ENCODE measurements at places on chromosomes 7 and 10. TPM values are rescaled to one million over a fixed set of nuclear protein-coding genes. Genes with fewer than 3 reads are reported as not detected.

Gene NRG3
- not detected for total RNA-seq

DNA sequence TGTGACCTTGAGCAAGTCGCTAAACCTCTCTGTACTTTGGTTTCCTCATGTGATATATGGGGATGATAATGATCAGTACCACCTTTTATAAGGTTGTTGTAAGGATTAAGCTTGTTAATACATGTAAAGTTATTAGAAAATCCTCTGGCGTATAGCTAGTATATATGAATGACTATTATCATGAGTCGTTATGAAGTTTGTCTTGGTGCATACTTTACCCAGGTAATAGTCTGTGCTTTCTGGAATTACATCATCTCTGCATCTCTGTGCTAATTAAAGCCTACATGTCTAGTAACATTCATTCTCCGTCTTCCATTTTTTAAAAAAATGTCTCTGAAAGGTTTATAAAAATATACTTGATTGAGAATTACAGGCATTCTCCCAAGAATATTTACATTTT is 349.4 kb upstream of the LRGUK start:
- no peak for DNase-seq

Gene MINDY4
- total RNA-seq: 4.0 TPM

DNA sequence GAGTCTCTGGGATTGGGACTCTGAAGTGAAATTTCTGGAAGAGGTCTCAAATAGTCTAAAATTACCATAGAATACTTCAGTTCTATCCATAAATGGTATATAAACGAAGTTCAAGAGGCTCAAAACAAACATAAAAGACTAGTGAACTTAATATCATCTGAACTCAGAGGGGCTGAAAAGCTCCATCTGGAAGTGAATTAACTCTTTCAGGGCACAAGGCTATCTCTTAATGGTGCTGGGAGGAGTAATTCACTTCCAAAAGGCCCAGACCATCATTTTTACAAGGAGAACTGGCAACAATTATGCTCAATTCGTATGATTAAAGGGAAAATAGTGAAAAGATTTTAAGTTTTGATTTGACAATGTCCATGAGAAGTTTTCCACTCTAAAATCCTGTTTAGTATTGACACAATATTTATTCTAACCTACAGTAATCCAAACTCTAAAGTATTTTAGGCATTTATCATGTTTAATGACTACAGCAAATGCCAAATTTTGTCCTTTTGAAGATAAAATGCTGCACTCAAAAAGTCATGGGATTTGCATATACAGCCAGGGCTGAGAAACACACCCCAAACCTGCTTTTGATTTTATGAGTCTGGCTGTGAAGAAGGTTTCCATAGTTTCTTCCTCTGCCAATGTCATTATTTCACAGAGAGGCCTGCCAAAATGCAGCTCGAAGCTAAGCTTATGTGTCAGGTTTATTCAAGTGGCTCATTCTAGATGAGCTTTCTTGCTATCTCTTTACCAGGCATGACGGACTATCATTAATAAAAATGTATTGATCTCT is 143.9 kb downstream of the HIBADH start:
- DNase-seq: no peak

- no peak for DNase-seq
Measured at GRCh38 chr7:129918922-129919321, 33.8 kb downstream of the UBE2H start.

GRCh38 chr10:90751107-90751997 is 106.5 kb downstream of the HTR7 start:
- DNase-seq: peak; percentile 22

DNA sequence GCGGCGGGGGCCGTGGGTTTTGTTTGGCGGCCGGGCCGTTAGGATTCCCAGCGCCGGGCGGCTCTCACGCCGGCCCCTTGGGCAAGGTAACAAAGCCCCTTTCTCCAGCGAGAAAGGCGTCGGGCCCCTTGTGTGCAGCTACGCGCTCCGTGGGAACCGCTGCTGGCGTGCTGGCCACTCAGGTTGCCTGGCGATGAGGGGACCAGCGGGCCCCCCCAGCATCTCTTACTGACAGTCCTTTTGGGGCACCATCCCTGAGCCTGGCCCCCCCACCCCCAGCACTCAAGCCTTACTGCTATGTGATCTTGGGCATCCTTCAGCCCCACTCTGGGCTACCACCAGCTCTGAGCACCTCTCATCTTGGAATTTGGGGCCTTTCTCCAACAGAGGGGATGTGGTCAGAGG is 1.8 kb downstream of the LFNG start:
- DNase-seq: no peak

- DNase-seq: no peak
Measured at GRCh38 chr10:86411852-86412560, 45.4 kb upstream of the GRID1 start.

Gene SRGN
- total RNA-seq: not detected

DNA sequence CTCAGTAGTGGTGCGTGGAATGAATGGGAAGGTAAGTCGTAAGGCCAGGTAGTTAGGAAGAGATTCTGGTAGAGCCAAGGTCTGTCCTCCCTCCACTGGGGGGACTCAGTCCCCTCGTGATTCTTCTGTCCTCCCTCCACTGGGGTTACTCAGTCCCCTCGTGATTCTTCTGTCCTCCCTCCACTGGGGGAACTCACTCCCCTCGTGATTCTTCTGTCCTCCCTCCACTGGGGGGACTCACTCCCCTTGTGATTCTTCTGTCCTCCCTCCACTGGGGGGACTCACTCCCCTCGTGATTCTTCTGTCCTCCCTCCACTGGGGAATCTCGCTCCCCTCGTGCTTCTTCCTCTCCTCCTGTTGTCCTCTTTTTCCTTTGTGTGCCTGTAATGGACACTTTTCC is 125.1 kb downstream of the CELF2 start:
- no peak for DNase-seq

Gene PNLIPRP2
- not detected for total RNA-seq

Gene BLNK
- total RNA-seq: not detected

DNA sequence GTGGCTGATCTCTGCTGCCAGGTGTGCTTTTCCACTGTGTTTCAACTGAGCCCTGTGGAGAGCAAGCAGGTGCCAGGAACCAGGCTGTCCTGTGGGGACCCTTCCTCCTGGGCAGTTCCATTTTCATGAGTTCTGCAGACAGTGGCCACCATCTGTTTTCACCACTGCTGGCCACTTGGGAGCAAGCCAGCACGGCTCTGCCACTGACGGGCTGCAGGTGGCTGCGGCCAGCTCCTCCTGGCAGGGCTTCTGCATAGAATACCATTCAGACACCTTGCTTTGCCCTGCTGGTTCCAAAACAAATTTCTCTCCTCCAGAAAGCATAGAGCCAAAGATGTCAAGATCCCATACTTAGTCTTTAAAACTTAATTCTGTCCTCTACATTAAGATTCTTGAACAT is 48.3 kb downstream of the LANCL2 start:
- DNase-seq: no peak

DNA sequence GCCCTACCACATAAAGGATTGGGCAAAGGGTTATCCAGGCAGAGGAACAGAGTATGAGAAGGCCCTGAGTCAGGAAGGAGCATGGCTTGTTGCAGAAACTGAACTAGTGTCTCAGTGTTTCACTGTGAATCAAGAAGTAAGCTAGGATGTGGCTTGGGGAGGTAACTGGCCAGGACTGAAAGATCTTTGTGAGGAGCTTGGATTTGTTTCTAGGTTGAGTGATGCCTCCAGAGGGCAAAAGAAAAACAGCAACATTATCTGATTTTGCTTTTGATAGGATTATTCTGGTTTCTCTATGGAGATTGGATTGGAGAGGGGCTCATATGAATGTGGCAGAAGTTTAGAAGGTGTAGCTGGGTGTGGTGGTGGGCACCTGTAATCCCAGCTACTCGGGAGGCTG is 137.9 kb upstream of the HDAC9 start:
- DNase-seq: peak; percentile 61

DNA sequence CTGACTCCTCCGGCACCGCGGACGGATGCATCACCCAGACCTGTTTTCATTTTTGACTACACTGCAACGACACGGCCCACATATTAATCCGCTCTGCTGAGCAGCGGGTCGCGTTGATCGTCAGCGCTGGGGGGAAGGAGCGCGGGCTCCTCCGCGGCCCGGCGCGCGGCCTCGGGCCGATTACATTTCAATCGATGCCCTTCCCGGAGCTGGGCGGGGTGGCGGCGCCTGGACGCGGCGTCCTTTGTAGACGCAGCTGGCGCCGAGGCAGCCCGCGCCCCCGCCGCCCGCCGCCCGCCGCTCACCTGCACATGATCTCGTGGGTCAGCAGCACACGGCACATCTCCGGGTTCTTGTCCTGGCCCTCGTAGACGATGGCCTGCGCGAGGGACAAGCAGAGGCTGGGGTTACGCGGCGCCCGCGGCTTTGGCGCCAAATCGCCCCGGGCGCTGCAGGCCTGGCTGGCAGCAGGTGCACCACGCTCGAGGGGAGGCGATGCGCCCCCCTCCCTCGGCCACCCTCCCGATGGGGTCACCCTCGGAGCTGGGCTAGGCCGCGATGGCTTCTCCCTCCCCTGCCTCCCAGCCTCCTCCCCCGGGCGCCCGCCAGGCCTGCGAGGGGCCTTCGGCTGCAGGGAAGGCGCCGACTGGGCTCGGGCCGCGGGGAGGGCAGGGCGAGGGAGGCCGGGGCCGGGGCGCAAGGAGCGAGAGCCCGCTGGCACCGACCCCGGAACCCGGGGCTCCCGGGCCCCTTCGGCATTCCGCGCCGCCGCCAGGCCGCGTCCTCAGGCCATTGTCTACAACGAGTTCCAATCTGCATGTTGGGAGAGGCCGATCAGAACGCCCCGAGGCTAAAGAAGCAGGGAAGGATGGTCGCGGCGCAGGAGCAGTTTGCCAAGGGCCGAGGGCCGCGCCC is 5.2 kb downstream of the EBF3 start:
- DNase-seq: no peak

GRCh38 chr10:133528845-133529575 is 1.8 kb downstream of the CYP2E1 start:
- DNase-seq: no peak

GRCh38 chr7:95101422-95101821 is 194.0 kb downstream of the PPP1R9A start:
- no peak for DNase-seq

- no peak for DNase-seq
Measured at GRCh38 chr7:155856656-155857055, 44.4 kb upstream of the SHH start.

Gene PAOX
- 2.1 TPM for total RNA-seq

Gene CC2D2B
- total RNA-seq: not detected

DNA sequence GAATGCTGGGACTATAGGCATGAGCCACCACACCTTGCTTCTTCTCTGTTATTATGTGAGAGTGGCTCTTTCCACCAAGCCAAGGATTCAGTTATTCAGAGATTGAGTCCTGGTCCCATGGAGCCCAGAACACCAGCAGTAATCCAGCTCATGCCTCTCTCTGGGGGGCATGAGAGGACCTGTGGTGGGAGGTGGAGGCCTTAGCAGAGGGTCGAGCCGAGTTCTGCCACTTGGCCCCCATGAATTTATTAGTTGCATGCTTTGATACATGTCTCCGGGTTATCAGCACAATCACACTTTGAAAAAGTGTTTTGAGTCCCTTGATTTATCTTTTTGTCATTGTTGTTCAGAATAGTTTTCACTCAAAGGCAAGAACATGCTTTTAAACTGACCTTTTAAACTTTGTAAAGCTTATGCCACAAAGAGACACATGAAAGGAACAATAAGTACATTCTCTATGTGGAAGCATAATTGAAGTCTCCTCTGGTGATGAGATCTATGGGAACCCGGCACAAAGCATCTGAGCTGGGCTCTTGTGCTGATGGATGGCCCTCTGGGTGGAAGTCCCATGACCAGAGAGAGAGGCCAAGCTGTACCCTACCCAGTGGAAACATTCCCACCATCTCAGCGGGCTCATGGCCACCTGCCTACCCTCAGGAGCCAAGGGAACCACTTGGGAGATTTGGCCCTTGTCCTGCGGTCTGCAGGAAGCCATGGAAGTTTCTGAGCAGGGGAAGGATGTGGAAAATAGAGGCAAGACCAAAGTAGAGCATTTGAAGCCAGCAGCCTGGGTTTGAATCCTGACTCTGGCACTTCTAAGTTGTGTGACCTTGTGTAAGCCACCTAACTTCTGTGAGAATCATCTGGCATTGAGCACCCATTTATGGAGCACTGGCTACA is 53.9 kb downstream of the MINDY4 start:
- DNase-seq: no peak

Gene DENND2A
- 0.87 TPM for total RNA-seq

Gene COPS6
- total RNA-seq: 155 TPM

Gene ANKMY2
- total RNA-seq: 24.3 TPM

GRCh38 chr10:99913831-99914235 is 95.9 kb downstream of the DNMBP start:
- DNase-seq: peak; percentile 92

DNA sequence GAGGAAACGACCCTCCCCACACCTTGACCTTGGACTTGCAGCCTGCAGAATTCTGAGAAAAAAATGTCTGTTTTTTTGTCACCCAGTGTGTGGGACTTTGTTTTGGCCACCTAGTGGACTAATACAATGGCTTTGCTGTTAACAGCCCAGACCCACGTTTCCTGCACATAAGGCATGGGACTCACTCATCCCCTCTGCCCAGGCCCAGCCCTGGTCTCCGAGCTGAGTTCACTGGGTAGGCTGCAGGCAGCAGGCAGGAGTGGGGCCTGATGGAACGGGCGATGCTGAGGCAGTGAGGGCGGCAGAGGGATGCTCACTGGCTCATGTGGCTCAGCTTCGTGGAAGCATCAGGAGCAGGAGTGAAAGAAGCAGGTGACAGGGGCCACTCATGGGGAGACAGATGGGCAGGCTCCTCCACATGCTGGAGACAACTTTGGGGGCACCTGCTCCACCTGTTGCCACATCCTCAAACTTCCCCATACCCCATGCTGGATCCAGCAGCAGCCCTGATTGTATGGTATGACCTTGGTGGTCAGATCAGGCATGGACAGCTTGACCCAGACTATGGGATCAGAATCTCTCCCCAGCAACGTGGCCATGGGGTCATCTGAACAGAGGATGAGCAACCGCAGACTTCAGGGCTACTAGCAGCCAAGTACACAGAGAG is 65.8 kb upstream of the ANTXRL start:
- no peak for DNase-seq

GRCh38 chr10:43824934-43825333 is 176.3 kb upstream of the ZNF32 start:
- no peak for DNase-seq

Gene BCL7B
- total RNA-seq: 53.0 TPM

- peak; percentile 29 for DNase-seq
Measured at GRCh38 chr10:93515071-93516005, 18.9 kb downstream of the CEP55 start.
